NCI-H1436 (cell line): ENCODE measurements at places on chromosomes 6 and 20.

DNA sequence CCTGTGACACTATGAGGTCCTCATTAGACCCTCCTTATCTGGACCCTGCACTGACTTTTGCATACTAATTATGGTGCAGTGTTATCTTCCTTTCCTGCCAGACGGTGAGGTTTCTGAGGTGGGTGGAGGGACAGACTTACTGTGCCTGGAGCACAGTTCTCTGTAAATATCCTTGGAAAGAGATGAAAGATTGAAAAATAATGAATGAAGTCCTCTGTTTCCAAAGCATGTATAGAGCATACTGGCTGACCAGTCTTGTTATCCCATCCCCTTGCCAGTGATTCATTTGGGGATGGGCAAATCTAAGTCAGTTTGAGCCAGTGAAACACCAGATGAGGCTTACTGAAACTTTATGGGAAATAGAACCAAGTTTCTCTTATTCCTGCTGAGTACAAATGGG is 152.6 kb upstream of the HDDC2 start:
- no peak for DNase-seq

- peak; percentile 30 for DNase-seq
These were observed 63.7 kb upstream of the CD2AP start for GRCh38 chr6:47413752-47414422.

DNA sequence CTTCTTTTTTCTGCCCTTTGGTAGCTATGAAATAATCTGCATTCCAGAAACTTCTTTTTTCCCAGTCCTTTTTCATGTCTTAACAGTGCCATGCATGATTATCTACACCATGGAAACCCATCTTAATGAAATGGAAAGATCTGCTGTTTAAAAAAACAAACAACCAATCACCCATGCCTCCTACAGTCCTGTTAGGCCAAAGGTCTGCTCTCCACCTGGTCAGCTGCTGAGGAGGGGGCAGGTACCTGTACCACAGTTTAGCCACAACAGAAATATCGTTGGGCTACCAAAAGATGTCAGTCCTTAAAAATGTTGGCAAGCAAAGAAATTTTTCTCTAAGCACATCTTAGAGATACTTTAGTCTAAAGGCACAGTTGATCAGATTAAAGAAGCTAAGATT is 112.6 kb downstream of the SLC16A10 start:
- DNase-seq, result no peak

GRCh38 chr6:144219056-144219685 is 66.0 kb upstream of the UTRN start:
- DNase-seq, result peak; percentile 0

DNA sequence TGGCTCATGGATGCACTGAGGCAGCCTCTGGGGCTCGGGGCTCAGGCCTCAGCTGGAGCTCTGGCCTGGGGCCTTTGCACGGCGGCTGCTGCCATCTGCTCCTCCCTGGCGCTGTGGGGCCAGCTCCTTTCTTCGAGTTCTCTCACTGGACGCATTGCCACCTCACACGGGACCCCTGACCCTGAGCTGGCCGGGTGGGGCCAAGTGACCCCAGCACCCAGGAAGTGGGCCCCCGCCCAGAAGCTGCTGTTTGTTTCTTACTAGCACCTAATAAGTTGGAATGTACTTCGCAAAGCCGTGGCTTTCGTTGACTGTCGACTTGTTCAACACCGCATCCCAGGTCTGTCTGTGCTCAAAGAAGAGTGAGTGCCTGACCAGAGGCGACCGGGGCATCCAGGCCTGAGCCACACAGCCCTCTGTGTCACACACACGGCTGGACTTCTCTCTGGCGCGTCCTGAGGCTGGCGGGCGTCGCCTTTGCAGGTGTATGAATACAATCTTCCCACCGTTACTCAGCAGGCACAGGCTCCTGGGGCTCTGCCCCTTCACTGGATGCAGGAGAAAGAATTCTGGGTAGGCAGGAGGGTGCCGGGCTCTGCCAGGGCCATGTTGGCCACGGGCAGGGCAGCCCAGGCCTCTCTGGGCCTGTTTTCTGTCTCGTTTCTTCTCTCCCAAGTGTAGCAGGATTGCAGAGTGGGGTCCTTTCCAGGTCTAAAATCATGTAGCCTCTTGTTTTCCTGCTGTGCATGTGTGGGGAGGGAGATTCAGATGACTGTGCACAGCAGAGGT is 112.9 kb downstream of the DLL1 start:
- no peak for DNase-seq

GRCh38 chr20:23536328-23536974 is 31.8 kb downstream of the CST9L start:
- DNase-seq, result no peak

DNA sequence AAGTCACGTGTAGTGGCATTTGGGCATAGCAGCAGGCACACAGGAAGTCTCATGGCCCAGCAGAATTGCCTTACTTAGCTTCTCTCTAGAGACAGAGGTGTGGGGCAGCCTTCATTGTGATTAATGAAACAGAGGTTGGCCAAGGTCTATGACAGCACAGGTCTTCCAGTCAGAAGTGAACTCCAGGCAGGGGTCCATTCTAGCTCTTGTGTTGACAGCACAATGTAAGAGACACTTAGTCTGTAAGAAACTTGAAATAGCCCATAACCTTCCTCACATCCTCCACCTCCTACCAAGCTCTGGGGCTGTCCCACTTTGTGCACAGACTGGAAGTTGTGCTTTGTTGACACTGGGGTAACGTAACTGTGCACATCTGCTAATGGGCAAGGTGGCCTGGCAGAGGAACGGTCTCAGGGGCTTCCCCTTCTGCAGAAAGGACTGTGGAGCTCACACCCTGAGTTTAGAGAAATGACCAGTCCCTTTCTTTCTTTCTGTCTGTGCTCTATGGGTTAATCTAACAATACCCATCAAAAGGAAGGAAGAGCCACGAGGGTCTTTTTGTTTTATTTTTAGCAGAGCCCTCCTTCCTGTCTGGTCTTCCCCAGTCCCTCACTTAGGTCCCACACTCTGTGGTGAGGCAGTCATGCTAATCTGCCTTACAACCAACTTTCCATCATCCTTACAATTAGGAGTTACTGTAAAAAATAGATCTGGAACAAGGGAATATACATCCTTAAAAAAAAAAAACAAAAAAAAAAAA is 35.6 kb upstream of the TAGAP start:
- no peak for DNase-seq

- no peak for DNase-seq
These were observed 75.4 kb upstream of the ZNF217 start for GRCh38 chr20:53668992-53669391.

DNA sequence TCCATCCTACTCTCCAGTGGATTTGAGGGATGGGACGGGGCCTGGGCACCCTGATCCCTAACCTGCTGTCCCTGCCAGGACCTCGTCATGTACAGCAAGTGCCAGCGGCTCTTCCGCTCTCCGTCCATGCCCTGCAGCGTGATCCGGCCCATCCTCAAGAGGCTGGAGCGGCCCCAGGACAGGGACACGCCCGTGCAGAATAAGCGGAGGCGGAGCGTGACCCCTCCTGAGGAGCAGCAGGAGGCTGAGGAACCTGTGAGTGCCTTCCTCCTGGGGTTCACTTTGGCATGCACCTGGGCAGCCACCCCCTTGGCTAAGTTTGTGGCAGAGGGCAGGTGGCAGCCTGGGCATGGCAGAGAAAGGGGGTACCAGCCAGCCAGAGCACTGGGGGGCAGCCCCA is 5.7 kb downstream of the CDC25B start:
- no peak for DNase-seq

DNA sequence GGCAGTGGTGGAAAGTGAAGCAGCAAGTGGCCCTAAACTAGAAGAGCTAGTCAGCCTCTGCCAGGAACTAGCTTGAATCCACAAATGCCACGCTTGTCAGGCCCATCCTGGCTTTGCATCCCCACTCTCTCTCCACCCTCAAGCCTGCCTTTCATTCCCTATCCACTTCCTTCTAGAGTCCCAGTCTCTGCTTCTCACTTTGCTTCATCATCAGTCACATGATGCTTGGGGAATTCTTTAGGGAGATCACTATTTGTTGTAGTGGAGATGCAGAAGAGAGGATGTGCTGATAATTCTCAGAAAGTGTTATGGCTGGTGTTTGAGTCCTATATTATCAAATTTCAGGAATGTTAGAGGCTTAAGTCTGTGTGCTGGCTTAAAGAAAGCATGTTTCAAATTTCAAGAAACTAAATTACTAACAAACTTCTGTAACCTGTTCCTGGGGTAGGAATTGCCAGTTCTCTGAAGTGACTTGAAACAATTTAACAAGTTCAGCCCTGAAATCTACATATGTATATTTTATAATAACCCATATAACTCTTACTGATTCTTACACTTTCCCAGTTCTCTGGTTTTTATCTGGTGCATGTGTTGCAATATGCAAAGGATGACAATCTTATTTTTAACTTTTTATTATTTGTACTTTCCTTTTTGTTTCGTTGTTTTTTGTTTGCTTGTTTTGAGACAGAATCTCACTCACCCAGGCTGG is 7.5 kb downstream of the TRIM39 start:
- DNase-seq, result no peak

- DNase-seq, result no peak
These were observed 51.2 kb downstream of the BMP6 start for GRCh38 chr6:7777074-7777473.

GRCh38 chr20:37346236-37346534 is 245 bp downstream of the SRC start:
- DNase-seq, result no peak

DNA sequence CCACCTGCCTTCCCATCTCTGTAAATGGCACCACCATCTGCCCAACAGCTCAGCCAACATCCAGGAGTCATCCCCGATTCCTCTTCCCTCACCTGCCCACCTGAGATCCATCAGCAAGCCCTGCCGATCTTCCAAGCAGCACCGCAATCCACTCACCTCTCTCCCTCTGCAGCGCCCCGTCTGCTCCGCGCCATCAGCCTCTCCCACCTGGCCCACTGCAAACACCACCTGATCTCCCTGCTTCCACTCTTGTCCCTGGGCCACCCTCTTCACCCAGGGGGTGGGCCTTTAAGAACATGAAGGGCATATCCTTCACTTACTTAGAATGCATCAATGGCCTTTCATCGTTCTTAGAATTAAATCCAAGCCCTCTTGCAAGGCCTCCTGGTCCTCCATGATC is 457.3 kb upstream of the SULF2 start:
- DNase-seq, result no peak

- no peak for DNase-seq
These were observed 91.6 kb downstream of the PRND start for GRCh38 chr20:4813076-4813862.

GRCh38 chr6:156999762-157000161 is 222.6 kb downstream of the ARID1B start:
- DNase-seq, result no peak

DNA sequence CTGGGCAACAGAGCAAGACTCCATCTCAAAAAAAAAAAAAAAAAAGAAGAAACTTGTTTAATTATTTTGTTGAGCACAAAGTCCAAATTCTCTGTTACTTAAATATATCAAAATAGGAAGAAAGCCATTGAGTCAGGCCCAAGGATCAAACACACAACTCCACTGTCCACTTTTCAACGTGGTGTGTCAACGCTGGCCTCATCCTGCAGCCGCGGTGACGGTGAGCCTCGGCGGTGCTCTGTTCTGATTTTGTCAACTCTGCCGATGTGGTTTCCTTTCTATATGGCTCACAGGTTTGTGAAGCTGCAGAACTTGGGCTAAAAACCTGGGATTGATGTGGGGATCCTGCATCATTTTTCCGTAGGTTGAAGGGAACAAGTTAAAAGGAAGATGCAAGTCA is 3.2 kb upstream of the SMOC2 start:
- no peak for DNase-seq

DNA sequence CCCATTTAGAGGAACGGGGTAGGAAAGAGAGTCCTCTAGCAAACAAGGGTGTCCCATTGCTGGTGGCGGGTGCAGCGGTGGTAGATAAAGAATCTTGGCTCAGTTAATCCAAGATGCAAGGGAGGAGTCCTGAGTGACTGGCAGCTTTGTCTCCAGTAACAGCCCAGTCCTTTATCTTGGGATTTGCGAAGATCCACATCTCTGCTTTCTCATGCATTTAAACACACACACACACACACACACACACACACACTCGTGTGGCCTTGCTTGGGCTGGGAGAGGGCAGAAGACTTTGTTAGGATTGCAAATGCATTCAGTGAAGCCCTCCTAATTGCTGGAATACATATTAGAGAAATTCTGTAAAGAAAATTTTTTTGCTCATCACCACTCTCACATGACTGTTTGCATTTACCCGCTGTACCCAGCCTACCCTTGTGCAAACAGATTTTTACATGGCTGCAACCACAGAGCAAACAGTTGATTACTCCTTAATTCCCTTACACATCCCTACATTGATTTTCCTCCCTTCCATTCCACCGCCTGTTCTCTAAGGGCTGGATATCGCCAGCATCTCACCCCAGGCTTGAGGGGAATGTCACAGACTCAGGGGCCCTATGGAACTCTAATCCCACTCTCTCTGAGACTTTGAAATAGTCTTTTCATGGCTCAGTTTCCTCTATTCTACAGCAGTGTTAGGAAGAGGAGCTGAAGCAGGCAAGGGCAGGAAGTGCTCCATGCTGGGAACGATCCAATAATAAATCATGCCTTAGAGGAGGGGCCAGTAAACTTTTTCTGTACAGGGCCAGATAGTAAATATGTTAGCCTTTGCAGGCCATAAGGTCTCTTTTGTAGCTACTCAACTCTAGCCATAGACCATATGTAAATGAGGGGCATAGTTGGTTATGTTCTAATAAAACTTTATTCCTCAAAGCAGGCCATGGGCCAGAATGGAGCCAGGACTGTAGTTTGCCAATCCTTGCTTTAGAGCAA is 3.5 kb downstream of the C6orf132 start:
- no peak for DNase-seq

GRCh38 chr6:42996513-42996912 is 12.1 kb downstream of the PPP2R5D start:
- DNase-seq, result no peak

DNA sequence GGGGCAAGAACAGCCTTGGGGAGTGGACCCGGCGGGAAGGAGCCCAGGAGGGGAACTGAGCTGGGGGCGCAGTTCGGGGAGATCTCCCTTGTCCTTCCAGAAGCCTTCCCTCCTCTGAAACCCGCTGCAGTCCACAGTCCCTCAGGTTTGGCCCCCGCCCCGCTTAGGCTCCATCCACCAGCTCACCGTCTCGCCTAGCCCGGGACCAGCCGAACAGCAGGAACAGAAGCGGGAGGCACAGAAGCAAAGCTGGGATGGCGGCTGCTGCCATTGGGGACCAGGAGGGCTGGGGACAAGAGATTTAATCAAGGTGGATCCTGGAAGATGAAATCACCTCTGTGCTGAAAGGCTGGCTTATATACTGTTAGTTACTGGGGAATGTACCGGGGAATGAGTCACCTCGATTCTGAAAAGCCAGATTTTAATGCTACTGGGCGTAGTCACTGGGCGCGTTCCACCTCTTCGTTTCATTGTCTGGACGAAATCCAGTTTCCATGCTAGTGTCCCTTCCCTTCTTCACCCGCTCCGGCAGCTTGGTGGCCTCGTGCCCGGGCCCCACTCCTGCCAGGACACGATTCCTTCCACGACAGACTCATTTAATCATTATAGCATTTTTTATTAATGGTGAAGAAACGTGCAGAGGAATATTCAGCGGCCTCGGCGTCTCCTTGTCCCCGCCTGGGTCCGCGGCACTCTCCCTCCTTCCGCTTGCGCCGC is at the start of gene RAET1L:
Gene RAET1L, minus strand, starts transcription at position 332 of the 717 bp plus-strand sequence. Its CDS starts 61 bp downstream, at position 271.
- DNase-seq, result no peak
